ENCODE measurements at places on chromosomes 12 and 14.
A peak's percentile ranks its signal among the peaks of the same experiment; 100 is the strongest.

- DNase-seq, result no peak
Measured at GRCh38 chr12:52739963-52740362, 36.6 kb upstream of the KRT77 start.

- DNase-seq, result peak; percentile 52
Measured at GRCh38 chr12:121038861-121039668, at the start of gene OASL. OASL (minus strand) TSS chr12:121039246; CDS start chr12:121038971, 275 bp downstream.

GRCh38 chr12:58920961-58921861 is 907 bp upstream of the LRIG3 start:
- no peak for DNase-seq

GRCh38 chr14:42778984-42779383 is 1172.3 kb downstream of the LRFN5 start:
- DNase-seq, result no peak
